ENCODE measurements at places on chromosomes 2 and 18.

DNA sequence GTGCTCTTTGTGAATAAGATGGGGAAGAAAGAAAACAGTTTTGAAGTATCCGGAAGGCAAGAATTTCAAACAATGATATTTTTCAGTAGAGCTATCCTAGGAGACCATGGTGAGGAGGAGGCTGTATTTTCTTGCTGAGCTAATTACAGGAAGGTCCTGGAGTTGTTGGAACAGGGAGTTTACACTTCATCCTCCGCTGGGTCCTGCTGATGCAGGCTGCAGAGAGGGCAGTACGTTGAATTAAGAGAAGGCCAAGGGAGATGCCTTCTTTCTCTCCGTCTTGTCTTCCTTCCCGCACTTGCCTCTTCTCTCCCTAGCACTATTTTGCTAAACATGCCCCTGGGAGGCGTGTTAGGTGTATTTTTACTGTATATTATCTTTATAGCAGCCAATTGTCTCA, 60.0 kb upstream of the EDAR start:
- DNase-seq = no peak

- no peak for DNase-seq
These were observed 85.4 kb downstream of the XDH start for GRCh38 chr2:31329081-31329625.

DNA sequence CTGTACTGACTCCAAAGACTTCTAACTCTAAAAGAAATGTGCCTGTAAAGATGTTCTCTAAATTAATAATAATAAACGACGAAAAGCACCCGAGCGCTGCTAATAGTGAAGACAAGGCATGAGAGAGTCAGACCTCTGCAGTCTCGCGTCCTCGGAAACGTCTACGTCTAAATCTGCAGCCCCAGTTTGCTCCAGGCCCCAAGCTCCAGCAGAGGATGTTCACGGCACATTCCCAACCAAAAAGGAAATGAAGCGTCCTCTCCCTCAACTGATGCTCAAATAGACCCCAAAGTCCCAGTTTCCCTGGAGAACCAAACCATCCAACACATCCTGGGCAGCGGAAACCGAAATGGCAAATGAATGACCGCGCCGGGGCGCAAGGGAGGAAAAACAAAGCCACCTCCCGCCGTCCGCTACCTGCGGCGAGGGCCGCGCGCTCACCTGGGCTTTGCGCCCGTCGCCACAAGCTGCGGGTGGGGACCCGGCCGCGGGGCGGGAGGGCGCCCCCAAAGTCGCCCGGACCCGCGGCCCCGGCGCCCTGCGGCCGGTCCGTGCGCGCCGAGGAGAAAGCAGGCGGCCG, 47.1 kb upstream of the CCDC150 start:
- DNase-seq = peak; percentile 74

GRCh38 chr2:104321116-104321795, 532.7 kb upstream of the POU3F3 start:
- no peak for DNase-seq

- no peak for DNase-seq
These were observed 477.6 kb upstream of the KLHL29 start for GRCh38 chr2:22907330-22907729.

DNA sequence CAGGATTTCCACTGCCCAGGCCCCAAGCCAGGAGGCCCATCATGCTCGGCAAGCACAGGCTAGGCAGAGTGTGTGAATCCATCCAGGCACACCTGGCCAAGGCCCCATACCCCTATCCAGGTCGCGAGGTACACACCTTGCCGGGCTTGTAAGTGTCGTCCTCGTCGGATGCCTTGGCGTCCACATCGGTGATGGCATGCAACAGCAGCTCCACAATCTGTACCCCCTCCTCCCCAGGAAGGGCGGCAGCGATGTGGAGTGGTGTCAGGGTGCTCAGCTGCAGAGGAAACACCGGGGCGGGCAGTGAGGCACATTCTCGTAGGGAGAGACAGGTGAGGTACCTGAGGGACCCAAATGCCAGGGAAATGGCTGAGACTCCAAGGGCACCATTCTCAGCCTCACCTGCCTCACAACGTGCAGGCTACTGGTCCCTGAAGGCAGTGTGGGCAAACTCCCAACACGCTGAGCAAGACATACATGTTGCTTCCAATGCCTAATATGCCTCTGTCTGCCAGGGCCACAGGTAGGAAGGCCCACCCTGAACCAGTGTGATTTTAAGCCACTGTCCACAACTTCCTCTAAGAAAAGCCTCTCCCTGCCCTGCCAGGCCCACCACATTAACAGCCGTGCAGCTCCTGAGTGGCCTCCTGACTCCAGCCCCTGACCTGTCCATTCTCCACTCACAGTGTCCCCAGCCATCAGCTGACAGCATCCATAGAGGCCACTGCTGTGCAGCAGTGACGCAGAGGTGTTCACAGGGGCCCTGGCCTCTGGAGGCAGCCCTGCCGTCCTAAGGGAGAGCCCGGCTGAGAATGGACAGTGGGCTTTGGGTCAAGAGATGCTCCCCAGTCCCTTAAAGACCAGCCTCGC, 44.9 kb downstream of the ANKMY1 start:
- DNase-seq = no peak

DNA sequence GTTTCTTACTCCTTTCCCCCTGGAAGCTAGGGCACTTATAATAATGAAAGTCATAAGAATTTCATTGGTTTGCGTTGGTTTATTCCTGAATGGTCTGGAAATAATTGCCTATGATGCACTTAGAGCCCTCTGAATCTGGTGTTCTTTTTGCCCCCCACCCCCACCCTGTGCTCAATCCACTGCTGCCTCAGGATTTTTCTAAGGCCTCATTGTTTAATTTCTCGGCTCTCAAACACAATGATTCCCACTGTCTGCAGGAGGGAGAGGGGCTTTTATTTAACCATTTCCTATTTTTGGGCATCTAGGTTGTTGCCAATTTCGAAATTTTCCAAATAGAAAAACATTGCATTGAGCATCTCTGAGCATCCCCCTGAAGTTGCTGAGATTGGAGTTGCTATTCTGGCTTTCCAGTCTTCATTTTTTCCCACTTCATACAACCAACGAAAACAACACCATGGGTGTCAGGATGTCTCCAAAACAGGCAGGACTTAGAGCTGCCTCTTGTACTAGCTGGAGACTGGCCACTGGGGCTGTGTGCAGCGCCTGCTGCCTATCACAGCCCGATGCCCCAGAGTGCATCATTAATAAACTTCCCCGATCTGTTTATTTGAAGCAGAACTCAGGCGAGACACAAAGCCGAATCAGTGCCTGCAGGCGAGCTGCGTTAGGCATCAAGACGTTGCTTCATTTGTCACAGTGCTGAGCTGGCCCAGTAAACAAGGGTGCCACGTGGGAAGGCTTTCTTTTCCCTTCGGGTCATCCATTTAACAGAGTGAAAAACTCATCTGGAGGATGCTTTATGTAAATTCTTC, 1.8 kb upstream of the PCARE start:
- DNase-seq = peak; percentile 60

DNA sequence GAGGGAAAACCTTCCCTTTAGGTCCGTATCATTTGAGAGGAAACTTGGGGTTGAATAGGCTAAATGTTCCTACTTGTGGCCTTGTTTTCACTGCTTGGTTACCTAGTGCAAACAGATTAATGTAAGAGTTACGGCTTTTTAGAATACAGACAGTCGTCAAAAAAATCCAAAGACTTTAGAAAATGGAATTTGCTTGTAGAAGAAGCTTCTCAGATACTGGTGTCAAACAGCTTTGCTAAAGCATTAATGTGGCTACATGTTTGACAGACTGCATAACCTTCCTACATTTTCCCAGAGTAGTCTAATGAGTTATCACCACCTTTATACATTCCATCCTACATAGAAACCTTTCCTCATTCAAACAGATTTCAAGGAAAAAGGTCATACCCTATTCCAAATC, 114.6 kb downstream of the FMNL2 start:
- no peak for DNase-seq

- DNase-seq = peak; percentile 95
These were observed 252.6 kb downstream of the AGAP1 start for GRCh38 chr2:235746257-235746934.
